Parietal lobe (tissue), 2 donors: ENCODE measurements at places on chromosomes 5 and 9. TPM values are rescaled to one million over a fixed set of nuclear protein-coding genes. Genes with fewer than 3 reads are reported as not detected.

Gene TAF11L10
- total RNA-seq, result not detected

Gene ADAMTSL1
- total RNA-seq, result 44.1 TPM

Gene RLN2
- not detected for total RNA-seq

Gene ROR2
- total RNA-seq, result 0.94 TPM

Gene CFAP157
- 0.94 TPM for total RNA-seq

Gene SOX30
- not detected for total RNA-seq

Gene CCDC192
- not detected for total RNA-seq

Gene COL23A1
- 0.94 TPM for total RNA-seq

Gene UIMC1
- 77.3 TPM for total RNA-seq

Gene ITGA1
- total RNA-seq, result 8.1 TPM

Gene LCN15
- not detected for total RNA-seq

Gene CTXN3
- total RNA-seq, result 0.63 TPM

Gene GPR150
- total RNA-seq, result not detected

Gene TMEFF1
- 58.5 TPM for total RNA-seq

Gene PKD2L2
- not detected for total RNA-seq

Gene FSD1L
- total RNA-seq, result 127 TPM

Gene AK8
- total RNA-seq, result 1.6 TPM

Gene PTGS1
- total RNA-seq, result 0.31 TPM

Gene TRAF1
- 5.0 TPM for total RNA-seq

Gene KIAA0825
- total RNA-seq, result 44.8 TPM

Gene KCNMB1
- not detected for total RNA-seq

Gene CARTPT
- 0.63 TPM for total RNA-seq

Gene KCNT1
- total RNA-seq, result 6.9 TPM

Gene CDC14B
- 36.6 TPM for total RNA-seq

Gene OLFML2A
- 1.6 TPM for total RNA-seq

Gene KIF4B
- total RNA-seq, result 0.63 TPM

Gene FCHSD1
- total RNA-seq, result 9.4 TPM

Gene TAF1L
- total RNA-seq, result 0.31 TPM

Gene CDKN2B-AS1
- total RNA-seq, result 0.63 TPM

Gene MRPS30
- total RNA-seq, result 189 TPM

Gene ARHGEF39
- 0.31 TPM for total RNA-seq

Gene ANKRD33B
- 4.4 TPM for total RNA-seq
